Epithelial cell of esophagus (primary cell): ENCODE measurements at places on chromosomes 7 and 10.

GRCh38 chr7:40092182-40092581 lies 42.2 kb downstream of the MPLKIP start:
- peak; percentile 8 for DNase-seq

GRCh38 chr10:25639646-25640045 lies 294.4 kb upstream of the MYO3A start:
- no peak for DNase-seq

GRCh38 chr10:102116656-102117055 lies 3.5 kb downstream of the LDB1 start:
- no peak for DNase-seq

- DNase-seq = peak; percentile 40
Measured at GRCh38 chr10:94402843-94403379, 570 bp downstream of the TBC1D12 start.

DNA sequence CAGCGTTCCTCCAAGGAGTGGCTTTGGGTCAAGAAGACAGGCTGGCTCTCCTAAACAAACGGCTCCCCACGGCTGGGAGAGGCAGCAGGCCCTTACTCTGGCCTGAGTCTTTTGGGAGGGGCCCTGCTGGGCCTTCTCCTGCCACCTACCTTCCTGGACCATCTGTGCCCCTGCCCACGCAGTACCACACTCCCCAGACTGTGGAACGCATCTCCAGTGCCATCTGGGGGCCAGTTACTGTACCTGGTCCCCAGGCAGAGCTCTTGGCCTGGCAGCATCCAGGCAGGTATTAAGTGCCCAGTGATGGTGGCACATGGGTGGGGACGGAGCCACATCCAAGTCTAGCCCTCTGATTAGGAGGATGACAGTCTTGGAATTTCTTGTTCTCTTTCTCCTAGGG lies 14.4 kb downstream of the ALKBH4 start:
- peak; percentile 23 for DNase-seq

DNA sequence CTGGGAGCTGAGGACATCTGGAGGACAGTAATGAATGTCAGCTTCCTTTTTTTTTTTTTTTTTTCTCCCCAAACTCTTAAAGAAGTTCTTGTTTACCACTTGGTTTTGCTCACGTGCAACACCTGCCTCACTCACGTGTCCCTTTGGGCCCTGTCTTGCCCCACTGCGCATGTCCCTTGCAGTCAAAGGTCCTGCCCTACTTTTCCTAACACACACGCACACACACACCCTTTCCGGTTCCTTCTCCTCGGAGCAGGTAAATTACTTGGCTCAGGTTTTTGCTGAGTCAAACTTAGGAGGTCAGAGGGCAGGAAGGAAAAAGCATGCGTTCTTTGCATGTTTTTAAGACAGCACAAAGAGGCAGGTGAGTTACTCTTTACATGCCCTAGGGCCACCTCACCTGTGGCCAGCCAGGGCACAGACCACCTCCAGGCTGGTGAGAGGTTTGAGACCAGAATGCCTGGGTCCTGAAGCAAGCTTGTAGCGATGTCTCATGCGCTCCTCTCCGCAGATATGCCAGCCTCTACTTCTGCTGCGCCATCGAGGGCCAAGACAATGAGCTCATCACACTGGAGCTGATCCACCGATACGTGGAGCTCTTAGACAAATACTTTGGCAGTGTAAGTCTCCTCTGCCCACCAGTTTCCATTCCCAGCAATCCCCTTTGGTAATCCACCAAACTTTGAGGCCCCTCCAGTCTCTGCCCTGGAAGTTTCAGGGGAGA lies 2.8 kb downstream of the AP1S1 start:
- peak; percentile 74 for DNase-seq

- DNase-seq = no peak
Measured at GRCh38 chr7:95046494-95047240, 139.3 kb downstream of the PPP1R9A start.

DNA sequence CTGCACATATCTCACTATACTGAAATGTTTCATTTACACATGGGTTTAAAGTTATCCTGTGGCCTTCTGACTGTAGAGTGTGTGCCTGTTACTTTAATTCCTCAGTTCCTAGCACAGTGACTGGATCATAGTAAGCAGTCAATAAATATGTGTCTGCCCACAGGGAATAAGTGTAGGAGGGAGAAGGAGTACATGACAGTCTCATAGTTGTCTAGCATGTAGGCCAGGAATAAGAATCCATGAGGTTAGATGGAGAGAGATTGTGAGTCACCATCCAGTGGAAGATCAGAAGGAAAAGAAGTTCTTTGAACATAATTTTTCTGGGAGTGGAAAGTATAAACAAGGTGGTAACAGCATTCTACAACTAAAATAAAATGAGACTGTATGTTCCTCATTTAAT lies 36.6 kb upstream of the SEMA3A start:
- peak; percentile 46 for DNase-seq

GRCh38 chr7:133330085-133330484 lies 77.2 kb downstream of the EXOC4 start:
- DNase-seq = no peak

DNA sequence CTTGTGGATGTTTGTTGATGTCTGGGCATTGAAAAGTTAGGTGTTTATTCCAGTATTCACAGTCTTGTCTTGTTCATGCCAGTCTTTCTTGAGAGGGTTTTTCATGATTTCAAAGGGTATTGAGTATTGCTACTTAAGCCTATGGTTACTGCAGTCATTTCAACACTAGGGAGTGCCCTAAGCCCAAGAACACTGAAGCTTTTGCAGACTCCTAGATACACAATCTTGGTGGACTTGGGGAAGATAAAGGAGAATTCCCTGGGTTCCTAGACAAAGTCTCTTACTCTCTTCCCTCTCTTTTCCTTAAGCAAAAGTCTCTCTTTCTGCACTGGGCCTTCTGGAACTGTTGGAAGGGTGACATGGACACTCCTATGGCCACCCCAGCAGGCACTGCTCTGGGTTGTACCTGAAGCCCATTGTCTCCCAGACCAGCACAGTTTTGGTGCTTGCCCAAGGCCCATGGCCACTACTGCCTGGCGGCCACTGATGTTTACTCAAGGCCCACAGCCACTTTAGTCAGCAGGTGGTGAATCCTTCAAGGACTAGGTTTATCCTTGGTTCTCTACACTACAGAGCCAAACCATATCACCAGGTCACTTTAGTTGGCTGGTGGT lies 24.9 kb downstream of the SAMD9 start:
- DNase-seq = peak; percentile 72
